Brain pericyte (primary cell): ENCODE measurements at places on chromosomes 1 and 21.

- DNase-seq = no peak
Measured at GRCh38 chr1:74343216-74343615, 108.0 kb downstream of the TNNI3K start.

- DNase-seq = no peak
Measured at GRCh38 chr1:11561740-11562139, 82.8 kb downstream of the DISP3 start.

GRCh38 chr1:36440044-36440443, 10.2 kb downstream of the OSCP1 start:
- DNase-seq = no peak

GRCh38 chr21:46385846-46386733, 62.1 kb downstream of the PCNT start:
- no peak for DNase-seq

DNA sequence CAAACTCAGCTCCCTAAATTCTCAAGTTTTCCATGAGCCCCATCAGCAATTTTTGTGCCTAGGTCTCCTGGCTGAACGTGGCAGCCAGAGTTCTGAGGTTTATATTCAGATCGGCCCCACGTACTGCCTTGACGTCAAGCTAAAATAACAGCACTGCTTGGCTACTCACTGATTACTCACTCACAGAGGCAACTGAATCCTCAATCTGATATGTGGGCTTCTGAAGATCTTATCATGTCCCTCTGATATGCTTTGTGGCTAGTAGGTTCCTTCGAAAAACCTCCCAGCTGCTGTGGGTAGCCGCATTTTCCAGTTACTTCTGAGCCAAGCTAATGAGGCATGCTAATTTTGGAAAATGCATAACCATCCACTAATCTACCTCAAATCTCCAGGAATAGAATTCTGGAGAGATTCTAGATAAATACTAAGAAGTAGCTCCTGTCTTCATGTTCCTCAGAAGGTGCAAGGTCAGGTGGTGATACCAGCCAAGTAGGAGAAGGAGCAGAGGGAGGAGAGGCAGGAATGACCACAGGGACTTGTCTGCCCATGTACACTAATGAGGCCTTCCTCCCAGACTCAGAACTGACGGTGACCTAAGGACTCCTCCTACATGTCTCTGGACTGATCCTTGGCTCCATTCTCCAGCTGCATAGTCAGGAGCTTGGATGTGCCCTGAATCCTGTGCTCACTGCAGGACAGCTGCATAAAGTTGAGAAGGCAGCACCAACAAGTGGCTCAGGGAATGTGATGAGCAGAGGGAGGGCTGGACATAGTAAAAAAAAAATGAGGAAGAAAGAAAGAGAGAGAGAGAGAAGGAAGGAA, 263.7 kb downstream of the TNR start:
- DNase-seq = no peak

- DNase-seq = no peak
Measured at GRCh38 chr21:41573902-41574690, 66.1 kb upstream of the TMPRSS2 start.

GRCh38 chr1:206579747-206580437, 32.4 kb downstream of the EIF2D start:
- DNase-seq = no peak

GRCh38 chr1:36123356-36123755, 1.7 kb downstream of the COL8A2 start:
- no peak for DNase-seq
